Neuronal stem cell (in vitro differentiated cells): ENCODE measurements at places on chromosomes 1 and 21.
A peak's percentile ranks its signal among the peaks of the same experiment; 100 is the strongest.

DNA sequence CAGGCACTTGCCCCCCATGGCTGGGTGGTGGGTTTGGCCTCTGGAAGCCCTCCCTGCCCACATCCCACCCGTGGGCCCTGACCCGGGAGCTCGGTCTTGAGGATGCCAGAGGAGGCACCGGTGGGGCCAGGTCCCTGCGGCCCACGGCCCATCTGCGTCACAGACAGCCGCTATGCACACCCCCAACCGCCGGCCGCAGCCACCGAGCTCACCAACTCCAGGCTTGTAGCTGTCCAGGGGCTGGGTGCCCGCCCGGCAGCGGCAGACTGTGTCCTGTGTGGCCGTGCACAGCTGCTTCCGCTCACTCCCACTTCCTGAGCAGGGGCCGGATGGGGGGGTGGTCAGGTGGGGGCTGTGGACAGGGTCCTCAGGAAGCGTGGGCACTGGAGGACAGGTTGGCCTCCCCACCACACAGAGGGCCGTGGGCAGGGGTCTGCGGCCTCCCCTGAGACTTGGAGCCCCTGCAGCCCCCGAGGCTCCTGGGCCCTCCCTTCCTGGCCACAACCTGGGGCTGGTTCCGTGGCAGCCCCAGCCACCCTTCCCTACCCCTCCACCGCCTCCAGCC, 1.1 kb downstream of the TNFRSF4 start:
- DNase-seq: no peak

- peak; percentile 45 for DNase-seq
Measured at GRCh38 chr1:169348383-169349036, 19.1 kb downstream of the NME7 start.

- DNase-seq: no peak
Measured at GRCh38 chr1:101150670-101151069, 86.1 kb upstream of the S1PR1 start.

DNA sequence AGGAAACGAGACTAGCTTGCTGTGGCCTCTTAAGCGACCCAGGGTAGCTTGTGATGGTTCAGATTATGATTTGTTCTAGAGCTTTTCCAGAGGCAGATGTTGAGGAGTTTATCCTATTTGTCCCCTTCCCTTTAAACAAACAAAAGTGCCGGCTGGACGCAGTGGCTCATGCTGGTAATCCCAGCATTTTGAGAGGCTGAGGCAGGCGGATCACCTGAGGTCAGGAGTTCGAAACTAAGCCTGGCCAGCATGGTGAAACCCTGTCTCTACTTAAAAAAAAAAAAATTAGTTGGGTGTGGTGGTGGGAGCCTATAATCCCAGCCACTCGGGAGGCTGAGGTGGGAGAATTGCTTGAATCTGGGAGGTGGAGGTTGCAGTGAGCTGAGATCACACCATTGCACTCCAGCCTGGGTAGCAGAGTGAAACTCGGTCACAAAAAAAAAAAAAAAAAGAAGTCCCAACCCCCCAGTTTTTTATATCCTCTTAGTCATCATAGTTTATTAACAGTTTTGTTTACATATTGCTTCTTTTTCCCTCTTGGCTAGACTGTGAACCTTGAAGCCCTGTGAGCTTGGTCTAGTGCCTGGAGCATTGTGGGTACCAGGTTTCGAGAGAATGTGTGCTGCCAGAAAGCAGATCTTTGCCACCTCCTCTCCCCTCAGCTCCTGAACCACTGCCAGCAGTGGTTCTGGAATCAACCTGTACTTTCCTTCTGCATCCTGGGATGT, 29.8 kb downstream of the MAPKAPK2 start:
- no peak for DNase-seq

DNA sequence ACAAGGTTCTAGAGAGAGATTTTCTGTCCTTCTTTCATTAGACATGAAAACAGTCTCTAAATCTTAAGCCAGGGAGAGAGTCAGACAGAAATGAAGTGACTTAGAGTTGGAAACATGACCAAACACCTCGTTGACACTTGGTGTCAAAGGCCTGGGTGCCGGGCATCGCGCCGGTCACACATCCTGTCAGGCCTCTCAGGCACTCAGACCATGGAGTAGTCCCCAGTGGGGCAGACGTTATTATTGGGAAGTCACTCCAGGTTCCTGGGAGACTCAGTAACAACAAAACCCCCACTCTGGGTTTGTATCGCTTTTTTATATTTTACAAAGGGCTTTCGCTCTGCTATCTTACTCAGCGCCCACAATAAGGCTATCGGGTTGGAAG, 25.8 kb downstream of the KCNN3 start:
- no peak for DNase-seq

DNA sequence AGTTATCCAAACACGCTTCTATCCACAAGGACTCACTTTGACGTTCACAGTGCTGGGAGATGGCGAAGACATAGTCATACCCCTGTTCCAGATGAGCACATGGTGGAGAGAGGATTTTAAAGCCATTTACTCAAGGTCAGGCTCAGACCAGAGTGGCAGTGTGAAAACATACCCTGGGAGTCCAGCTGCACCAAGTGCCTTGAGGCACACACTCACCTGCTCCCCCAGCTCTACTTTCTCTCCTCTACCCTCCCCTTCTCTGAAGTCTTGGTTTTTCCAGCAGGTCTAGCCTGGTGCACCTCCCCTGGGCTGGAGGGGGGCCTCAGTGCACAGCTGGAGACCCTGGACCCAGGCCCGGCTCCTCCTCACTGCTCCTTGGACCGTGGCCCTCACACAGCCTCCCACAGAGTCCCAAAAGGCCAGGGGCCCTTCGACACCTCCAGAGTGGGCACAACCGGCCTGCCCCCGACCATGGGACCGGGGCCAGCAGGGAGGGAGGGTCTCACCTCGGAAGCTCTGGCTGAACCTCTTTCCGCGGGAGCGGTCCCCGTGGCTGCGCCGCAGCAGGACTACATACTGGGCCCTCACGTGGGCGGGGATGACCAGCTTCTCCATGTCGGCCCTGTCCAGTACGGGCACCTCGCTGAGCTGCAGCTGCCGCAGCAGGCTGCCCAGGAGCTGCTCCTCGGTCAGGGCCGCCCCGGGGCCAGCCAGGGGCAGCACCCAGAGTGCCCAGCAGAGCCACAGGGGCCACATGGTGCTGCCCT, 452 bp downstream of the LEFTY2 start:
- no peak for DNase-seq

DNA sequence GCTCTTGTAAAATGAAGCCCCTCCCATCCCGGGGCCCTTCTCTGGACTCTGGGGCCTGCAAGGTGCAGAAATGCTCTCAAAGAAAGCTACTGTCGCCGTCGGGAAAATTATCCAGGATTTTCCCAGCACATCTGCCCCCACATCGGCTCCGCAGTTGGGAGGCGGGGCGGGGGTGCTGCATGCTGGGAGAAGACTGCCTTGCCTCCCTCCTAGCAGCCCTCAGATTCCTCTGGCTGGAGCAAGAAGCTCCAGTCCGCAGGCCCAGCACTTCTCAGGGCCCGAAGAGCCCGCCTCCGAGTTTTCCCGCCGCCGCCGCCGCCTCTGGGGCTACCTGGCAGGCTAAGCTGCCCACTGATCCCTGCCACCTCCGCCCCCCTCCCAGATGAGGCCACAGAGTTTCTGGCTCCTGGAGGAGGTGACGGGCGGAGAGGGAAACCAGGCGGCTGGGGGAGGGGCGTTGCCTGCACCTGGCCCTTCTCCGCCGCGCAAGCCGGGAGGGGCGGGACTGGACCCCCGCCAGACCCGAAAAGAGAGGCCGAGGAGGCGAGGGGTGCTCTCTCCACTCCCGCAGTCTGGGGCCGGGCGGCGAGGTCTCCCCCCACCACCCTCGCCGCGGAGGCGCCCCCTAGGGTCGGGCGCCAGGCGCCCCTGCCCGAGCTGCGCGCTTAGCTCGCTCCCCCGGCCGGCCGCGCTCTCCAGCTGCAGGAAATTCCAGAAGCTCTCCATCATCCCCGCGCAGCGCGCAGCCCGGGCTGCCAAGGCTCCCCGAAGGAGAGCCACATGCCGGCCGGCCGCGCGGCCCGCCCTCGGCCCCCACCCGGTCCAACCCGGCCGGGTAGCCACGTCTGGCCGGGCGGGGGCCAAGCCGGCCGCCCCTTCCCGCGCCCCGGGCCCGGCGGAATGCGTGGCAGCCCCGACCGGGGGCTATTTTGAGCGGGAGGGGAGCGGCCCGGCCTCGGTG, 28.8 kb downstream of the AHDC1 start:
- peak; percentile 77 for DNase-seq

- DNase-seq: no peak
Measured at GRCh38 chr1:14773396-14774025, 175.0 kb downstream of the KAZN start.

- DNase-seq: no peak
Measured at GRCh38 chr1:88080875-88081274, 603.2 kb upstream of the PKN2 start.
